CD4-positive, alpha-beta T cell treated with Interferon gamma for 1 hour (primary cell): ENCODE measurements at places on chromosomes 4 and X.

- no peak for DNase-seq
Observed at GRCh38 chrX:21490341-21490740, 116.1 kb downstream of the CNKSR2 start.

DNA sequence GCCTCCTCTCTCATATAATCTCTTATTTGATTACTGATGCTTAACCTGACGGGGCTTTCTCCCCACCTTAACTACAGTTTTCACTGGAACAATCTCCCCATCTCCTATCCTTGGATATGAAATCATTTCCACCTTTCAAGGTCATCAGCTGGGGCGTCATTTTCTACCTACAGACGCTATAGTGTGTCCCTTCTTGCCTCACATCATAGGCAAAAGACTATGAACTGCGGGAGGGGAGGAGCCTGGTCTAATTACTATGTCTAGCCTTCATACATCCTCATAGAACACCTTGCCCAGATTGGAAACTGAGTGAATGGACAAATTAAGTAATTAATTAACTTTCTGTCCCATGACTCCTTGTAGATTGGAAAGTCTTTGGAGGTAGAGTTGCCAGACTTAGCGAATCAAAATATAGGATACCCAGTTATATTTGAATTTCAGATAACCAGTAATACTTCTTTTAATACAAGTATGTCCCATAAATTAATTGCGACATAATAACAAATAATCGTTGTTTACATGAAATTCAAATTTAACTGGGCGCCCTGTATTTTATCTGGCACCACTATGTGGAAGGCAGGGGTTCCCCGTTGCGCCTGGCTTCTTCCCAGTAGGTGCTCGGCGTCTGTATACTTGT is 752 bp upstream of the ATP6AP2 start:
- no peak for DNase-seq

DNA sequence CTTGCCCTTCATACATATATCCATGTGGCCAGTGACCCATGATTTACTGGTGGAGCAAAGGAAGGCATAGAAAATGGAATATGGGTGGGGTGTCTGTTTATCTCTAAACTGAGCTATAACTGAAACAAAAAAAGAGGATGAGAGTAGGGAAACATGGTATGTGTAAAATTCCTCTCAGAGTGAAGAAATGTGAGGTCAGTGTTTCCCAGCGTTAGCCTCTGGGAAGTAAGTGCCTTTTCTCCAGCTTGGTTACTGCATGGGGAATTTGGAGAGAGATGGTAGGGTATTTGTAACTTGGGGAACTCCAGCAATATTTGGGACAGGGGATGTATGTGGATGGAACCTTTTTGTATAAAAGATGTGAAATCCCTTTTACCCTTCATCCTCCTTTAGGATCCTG is 89.4 kb downstream of the AFF1 start:
- no peak for DNase-seq

GRCh38 chr4:36183232-36183631 is 61.1 kb downstream of the ARAP2 start:
- no peak for DNase-seq

- no peak for DNase-seq
Observed at GRCh38 chr4:84451546-84451945, 47.5 kb downstream of the NKX6-1 start.

- DNase-seq = no peak
Observed at GRCh38 chr4:188975271-188975670, 836.0 kb downstream of the TRIML1 start.
